ENCODE measurements at places on chromosomes 7 and 10.
A peak's percentile ranks its signal among the peaks of the same experiment; 100 is the strongest.

DNA sequence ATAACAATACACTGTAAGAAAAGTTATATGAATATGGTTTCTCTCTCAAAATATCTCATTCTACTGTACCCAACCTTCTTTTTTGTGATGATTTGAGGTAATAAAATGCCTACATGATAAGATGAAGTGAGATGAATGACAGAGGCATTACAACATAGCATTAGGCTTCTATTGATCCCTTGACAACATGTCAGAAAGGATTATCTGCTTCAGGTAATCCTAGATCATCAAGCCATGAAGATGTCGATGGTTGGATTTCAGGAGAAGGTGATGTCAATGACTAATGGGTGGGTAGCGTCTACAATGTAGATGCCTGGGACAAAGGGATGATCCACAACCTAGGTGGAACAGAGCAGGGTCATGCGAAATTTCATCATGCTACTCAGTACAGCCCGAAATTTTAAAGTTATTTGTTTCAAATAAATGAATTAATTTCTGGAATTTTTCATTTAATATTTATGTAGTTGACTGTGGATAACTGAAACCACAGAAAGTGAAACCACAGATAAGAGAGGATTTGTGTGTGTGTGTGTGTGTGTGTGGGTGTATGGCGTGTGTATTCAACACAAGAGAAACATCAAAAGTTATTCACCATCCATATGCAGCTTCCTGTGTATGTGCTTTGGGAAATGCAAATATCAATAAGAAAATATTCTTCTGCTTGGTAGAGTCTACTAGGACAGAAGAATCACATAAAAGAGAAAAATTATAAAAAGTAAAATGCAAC, 77.0 kb downstream of the MAGI2 start:
- no peak for ATAC-seq

- ATAC-seq, result no peak
Observed at GRCh38 chr10:112614072-112614471, 167.1 kb downstream of the VTI1A start.

- ATAC-seq, result no peak
Observed at GRCh38 chr7:5501465-5501864, 77.8 kb upstream of the TNRC18 start.

DNA sequence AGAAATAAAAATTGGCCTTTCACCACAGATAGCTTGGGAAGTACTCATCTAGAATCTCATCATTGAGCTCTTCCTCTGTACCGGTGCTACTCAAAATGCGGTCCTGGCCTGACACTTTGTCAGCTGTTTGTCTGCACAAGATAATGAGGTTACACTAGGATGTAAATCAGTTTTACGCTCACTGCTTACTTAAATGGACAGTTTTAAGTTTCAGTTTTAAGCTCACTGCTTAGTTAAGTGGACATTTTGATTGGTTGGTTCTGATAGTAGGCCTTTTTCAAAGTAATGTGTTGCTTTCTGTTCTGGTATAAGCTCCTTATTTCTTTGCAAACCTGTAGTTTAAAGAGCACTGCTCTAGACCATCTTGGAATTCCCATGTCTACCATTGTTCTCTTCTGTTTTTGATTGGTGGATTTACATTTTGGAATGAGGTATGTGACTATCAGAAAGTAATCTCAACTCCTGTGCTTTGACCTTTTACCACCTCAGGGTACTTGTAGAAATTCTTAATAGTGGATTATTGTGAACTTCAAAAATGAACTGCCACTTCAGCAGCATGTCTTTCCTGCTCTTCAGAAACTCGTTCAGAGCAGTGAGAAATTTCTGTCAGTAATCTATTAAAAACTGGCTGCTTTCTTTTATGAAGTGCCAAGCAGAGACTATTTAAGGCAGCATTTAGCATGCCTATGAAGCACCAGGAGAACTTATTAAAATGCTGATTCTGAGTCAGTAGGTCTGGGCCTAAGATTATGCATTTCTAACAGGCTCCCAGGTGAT, 55.0 kb downstream of the C1GALT1 start:
- no peak for ATAC-seq

- no peak for ATAC-seq
Observed at GRCh38 chr7:157113607-157114006, 25.1 kb upstream of the UBE3C start.

- ATAC-seq, result no peak
Observed at GRCh38 chr7:43645699-43646226, 62.9 kb downstream of the STK17A start.

GRCh38 chr10:132460071-132460470, 63.1 kb downstream of the PWWP2B start:
- ATAC-seq, result no peak

DNA sequence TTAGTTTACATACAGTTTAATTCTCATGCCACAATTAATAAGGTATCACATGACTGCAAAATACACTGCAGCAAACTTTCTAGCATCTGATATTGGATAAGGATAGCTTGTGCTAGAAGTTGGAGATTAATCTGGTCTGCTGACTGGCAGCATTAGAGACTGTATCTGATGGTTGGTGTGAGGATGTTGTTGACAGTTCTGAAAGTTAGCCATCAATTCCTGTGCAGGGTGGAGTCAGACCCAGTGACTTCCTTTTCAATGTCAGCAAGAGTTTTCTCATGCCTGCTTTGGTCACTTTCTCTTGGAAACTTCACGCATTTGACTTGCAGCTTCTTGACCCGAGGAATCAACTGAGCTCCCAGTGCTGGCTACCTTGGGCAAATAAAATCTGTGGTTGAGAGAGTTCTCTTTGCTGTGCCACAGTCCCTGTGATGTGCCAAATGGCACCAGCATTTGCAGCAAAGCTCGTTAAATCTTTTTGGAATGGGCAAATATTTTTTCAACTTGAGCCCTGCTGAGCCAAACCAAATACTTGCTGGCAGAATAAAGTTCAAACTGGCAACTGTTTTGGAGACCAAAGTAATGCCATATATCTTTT, 233.0 kb downstream of the TRIL start:
- ATAC-seq, result no peak

- ATAC-seq, result no peak
Observed at GRCh38 chr7:142872106-142872675, 13.4 kb downstream of the TRPV6 start.

GRCh38 chr7:137878333-137878961, 31.7 kb upstream of the DGKI start:
- peak; percentile 75 for ATAC-seq

DNA sequence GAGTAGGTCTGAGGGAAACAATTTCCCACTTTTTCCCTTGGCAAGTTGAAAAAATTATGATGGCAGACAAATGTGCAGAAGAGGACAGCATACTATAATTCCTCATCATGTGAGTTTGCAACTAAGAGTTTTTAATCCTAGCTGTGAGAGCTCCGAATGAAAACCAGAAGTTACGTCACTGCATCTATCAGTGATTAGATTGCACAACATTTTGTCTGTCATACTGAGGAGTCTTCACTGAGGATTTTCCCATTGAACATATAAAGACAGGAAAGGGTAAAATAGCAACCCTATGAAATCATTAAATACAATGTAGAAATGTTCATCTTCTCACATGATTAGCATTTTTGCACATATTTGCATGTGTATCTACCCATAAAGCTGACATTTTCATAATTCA, 45.8 kb downstream of the ZNF736 start:
- ATAC-seq, result no peak

GRCh38 chr7:129728875-129729467, 117.5 kb downstream of the NRF1 start:
- ATAC-seq, result no peak

GRCh38 chr7:45188736-45189135, 31.1 kb downstream of the RAMP3 start:
- no peak for ATAC-seq

GRCh38 chr7:13028825-13029099, 341.3 kb downstream of the ARL4A start:
- ATAC-seq, result no peak

DNA sequence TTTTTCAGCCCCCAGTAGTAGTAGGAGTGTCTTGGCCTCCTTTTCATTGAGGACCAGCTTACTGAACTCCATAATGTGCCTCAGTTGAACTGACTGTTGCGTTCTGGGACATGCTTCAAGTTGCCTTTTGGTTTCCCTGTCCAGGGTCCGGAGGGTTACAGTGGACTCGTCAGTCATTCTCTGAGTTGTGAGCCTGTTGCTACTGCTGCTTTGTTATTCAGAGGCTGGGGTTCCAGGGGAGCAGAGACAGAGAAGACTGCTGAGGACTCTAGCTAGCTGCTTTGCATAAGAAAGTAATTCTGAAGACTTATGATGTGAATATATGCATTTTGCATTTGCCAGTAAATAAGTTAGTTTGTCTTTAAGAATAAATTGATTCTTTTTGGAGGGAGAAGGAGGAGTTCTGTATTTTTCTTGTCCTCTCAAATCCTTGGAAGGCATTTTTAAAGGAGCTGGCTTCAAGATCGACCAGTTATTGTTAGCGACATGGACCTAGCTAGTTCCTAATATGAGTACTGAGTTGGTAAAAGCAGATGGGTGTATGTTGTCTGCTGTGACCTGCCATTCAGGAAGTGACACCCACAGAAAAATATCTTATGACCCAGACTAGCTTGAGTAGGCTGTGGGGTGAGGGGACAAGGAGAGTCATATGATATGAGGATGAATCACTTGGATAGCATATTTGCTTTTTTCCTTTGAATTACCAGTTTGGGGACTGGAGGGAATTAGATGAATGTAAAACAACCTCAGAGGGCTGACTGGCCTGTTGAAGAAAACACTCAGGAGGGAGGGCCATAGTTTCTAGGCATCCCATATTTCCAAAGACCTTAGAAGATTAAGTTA, 8.3 kb downstream of the PI4K2A start:
- ATAC-seq, result peak; percentile 82

GRCh38 chr10:753530-753929, 64.1 kb upstream of the DIP2C start:
- no peak for ATAC-seq

DNA sequence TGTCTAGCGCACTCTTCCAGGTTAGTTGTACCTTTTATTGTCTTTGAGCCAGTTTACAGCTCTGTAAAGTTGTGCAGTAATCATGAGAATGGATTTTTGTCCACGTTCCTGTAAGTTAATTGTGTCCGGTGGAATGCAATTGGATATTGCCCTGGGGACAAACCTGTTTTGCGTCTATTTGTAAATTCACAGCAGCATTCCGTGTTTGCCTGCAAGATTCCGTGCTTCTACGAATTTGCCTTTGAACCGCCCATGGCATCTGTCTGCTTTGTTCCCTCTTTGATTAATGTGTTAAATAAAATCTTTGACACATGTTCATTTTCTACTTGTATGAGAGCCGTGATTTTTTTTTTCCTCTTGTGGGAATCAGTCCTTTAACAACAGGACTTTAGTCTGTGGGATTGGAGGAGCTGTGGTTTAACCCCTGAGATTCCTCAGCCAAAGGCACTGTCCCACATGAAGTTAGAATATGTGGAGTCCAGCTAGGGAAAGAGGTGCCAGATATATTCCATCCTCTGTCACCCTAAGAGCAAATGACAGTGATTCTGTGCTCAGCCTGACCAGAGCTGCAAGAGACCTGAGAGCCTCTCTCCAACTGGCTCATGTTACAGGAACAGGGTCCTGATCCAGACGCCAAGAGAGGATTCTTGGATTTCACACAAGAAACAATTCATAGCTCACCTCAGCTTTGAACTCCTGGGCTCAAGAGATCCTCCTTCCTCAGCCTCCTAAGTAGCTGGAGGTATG, 126.3 kb downstream of the COL26A1 start:
- ATAC-seq, result no peak

GRCh38 chr10:2734603-2735002, 332.7 kb upstream of the PFKP start:
- no peak for ATAC-seq

DNA sequence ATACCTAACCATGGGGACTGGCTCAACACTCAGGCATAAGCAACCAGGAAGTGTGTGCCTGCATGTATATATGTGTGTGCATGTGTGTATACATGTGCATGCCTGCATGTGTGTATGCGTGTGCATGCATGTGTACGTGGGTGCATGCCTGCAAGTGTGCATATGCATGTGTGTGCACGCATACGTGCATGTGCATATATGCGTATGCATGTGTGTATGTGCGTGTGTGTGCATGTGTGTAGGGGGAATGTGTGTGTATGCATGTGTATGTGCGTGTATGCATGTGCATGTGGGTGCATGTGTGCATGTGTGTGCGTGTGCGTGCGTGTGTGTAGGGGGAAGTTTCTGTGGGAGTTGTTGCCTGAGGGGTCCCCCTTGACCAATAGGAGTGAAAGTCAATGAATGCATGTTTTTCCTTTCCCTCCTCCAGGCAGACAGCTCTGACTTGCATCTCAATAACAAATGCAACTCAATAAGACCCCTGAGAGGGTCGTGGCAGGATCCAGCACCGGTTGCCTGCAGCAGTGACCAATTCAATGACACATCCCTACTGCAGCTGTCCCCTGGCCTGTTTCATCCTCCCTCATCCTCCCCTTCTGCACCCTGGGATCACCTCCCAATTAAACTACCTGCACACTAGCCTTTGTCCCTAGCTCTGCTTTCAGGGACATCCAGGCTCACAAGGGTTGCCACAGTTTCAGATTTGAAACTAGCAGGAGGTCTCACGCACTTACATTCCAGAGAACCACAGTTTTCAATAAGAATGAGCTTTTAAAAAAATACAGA, 27.0 kb upstream of the FZD8 start:
- no peak for ATAC-seq

GRCh38 chr7:95886501-95887090, 114.2 kb downstream of the DYNC1I1 start:
- ATAC-seq, result no peak

- ATAC-seq, result no peak
Observed at GRCh38 chr7:66929165-66929564, 8.1 kb downstream of the TMEM248 start.

DNA sequence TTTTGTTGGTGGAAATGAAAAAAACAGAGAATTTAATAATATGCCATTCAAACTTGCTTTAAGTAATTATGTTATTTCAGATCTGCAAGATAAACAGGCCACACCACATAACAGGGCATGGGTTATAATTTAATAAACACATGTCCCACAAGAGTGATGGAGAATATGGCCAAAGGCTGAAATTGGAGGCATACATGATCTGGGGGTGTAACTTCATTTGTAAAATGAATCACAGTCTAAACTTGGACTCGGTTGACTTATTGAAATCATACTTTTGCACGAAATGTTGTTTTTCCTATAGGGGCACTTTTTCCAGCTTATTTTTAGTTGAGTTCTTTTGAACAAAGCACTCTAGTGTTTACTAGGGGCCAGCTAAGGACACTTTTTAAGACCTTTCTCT, 151.6 kb downstream of the TMEM26 start:
- ATAC-seq, result no peak

GRCh38 chr7:925601-926000, 28.9 kb downstream of the ADAP1 start:
- ATAC-seq, result no peak

DNA sequence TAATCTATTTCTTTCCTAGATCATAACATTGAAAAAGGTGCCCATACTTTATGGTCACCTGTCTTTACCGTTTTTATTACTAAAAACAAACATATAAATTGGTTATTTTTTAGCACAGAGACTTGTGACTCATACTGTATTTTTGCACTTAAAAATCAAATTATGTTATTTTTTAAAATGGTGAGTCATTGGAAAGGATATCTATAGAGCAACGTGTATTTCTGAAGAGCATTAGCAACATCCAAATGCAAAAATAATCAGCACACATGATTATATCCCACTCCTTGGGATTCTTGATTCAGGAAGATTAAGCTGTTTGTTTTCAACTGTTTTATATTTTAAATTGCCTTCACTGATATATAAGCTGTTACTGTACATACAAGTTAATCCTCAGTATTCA, 40.7 kb upstream of the FMC1 start:
- ATAC-seq, result no peak
